ENCODE measurements at places on chromosomes 1 and 21.

- DNase-seq: no peak
These were observed 1.4 kb downstream of the CLCC1 start for GRCh38 chr1:108961752-108962486.

DNA sequence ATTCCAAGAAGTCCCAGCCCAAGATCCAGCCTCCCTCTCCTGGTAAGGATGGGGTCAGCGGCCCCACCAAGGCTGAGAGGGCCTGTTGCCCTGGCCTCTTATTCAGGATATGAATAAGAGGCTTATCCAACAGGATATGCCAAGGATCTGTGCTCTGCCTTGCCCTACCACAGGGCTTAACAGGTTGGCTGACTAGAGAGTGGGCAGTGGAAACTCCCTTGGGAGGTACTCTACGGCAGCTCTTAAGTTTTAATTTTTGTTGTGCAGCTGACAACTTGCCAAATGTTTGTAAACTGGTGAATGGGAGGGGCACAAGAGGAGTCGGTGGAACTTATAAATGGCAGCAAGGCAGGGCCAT lies 16.5 kb upstream of the PIGV start:
- no peak for DNase-seq

- no peak for DNase-seq
These were observed 77.7 kb downstream of the MRPL37 start for GRCh38 chr1:54277451-54278341.

DNA sequence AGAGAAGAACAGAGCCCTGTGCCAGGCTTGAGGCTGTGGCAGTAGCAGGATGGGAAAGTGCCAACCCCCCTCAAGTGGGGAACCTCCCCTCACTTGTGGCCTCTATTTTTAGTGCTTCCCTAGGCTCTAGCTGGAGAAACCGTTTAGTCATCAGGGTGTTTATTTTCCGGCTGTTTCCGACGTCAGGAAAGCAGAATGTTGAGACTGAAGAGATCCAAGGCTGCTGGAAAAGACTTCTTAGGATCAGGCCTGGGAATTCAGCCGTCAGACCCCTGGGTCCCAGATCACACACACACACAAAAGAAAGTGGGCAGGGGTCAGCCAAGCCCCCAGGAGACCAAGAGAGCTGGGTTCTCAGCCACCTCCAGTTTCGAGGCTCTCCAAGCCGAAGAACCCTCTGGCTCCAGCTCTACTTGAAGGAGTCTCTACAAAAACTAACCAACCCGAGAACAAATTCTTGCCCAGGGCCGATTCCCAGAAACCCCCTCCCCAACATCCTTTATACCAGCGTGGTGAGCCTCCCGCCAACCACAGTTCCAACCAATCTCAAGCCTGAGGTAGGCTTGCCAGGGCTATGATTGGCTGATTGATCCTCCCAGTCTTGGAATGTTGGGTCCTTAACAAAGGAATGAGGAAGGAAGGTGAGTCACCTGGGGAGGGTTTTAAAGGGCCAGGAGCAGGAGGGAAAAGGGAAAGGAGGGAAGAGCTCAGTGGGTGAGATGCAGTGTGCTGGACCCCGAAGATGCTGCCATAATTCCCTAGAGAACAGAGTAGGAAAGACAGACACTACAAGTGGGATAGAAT lies 2.5 kb upstream of the MEF2D start:
- peak; percentile 63 for DNase-seq

DNA sequence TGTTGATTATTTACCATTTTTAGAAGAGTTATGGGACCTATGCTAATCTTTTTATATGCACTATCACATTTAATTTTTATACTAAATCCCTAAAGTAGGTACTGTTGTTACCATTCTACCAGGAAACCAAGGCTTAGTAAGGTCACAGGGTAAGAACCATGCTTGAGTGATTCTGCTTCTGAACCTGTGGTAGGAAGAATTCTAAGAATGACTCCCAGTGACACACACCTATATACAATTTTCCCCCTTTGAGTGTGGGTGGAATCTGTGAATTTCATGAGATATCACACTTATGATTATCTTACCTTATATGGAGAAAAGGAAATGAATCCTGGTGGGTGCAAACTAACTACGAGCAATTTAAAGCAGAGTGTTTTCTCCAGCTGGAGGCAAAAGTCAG lies 391.0 kb downstream of the USH2A start:
- no peak for DNase-seq

DNA sequence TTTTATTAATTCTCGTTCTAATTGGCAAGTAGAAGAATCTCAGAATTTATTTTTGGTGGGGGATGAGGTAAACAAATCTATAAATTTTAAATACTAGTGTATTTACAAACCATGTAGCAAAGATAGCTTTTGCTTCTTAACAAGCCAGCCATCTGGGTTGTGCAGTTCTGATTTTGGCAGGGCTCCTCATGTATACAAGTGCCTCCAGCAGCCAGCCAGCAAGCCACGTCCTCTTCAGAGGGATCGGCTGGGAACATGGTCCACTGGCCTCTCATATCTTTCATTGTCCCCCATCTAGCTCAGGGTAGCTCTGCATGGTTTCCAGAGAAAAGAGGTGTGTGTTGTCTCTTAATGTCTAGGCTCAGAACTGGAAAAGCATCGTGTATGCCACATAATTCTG lies 659.1 kb downstream of the MRPL39 start:
- no peak for DNase-seq

DNA sequence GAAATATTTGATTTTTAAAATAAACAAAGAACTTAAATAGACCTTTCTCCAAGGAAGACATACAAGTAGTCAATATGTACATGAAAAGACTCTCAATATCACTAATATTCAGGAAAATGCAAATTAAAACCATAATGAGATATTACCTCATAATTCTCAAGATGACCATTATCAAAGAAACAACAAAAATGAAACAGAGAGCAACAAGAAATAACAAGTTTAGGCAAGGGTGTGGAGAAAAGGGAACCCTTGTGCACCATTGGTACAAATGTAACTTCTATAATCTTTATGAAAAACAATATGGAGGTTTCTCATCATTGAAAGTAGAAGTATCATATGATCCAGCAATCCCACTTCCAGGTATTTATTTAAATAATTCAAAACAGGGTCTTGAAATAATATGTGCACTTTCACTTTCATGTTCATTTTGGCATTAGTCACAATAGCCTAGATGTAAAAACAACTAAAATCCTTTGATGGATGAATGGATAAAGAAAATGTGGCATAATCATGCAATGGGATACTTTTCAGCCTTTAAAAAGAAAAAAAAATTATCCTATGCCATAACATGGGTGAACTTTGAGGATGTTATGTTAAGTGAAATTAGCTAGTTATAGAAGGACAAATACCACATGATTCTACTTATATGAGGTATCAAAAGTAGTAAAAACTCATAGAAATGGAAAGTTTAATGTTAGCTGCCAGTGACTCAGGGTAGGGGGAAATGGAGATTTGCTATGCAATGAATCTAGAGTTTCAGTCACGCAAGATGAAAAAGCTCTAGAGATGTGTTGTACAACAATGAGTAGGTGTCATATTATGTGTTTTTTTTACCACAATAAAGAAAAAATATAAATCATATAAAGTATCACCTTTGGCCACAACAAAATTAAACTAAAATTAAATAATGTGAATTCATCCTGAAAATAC lies 114.5 kb upstream of the LYPLAL1 start:
- no peak for DNase-seq

GRCh38 chr1:73901738-73902137 lies 296.2 kb downstream of the LRRIQ3 start:
- DNase-seq: no peak

GRCh38 chr1:221963742-221964141 lies 221.9 kb upstream of the DUSP10 start:
- no peak for DNase-seq

DNA sequence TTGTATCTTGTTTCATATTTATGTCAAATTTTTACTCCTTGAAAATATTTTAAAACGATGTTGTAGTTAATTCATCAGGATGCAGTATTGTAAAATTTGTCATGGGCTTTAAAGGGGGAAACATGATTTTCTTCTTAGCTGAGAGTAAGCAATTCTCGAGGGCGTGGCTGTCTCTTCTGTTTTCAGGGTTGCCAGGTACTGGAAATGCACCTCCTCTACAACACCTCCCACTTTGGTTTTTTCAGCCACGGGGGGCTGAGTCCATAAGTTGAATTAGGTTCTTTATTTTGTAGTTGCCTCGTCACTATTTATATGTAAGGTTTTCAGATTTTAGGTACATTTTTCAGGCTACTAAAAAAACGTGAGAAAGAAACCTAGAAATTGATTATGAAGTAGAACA lies 64.0 kb downstream of the PRDM2 start:
- no peak for DNase-seq

GRCh38 chr1:208132287-208132882 lies 111.8 kb downstream of the PLXNA2 start:
- peak; percentile 20 for DNase-seq

DNA sequence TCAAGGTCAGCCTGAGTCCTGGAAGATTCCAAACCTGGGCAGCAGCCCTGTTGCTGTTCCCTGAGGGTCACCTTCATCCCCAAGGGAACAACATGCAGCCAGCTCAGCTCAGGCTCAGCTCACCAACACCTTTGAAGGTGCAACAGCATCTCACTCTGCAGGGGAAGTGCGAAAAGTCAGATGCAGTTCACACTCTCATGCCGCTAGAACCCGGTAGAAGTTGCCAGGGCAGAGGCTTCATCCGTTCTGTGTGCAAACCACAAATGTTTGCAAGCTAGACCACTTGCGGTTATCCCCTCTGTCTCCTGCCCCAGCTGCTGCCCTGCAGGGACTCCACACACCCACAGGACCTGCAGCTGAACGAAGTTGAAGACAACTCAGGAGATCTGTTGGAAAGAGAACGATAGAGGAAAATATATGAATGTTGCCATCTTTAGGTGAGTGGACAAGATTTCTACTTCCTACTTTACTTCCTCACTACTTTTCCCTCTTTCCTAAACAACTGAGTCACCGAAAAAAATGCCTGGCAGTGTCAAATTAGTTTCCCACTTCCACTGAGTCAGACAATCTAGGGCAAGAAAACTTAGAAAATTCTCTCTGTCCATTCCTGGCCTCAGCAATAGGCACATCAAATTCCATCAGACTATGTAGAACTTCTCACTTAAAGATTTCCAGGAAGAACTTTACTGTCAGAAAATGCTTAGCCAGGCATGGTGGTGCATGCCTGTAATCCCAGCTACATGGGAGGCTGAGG lies 1.8 kb upstream of the FCRL6 start:
- DNase-seq: no peak

DNA sequence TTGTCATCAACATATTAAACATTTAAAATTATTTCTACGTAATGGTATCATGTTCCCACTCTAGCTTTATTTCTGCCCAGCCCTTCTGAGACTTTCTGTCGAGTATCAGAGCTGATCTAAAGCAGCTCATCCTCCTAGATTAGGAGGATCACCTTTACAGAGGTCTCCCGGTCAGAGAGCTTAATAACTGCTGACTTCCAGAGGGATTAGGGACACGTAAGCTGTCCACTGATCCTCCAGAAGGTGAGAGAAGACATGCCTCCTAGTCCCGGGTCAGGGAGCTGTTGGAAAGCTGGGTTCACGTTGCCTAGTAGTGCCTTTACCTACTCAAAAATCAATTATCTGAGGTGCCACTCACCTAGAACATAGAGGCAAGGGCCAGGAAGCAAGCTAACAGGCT lies 31.2 kb upstream of the NADK start:
- no peak for DNase-seq

DNA sequence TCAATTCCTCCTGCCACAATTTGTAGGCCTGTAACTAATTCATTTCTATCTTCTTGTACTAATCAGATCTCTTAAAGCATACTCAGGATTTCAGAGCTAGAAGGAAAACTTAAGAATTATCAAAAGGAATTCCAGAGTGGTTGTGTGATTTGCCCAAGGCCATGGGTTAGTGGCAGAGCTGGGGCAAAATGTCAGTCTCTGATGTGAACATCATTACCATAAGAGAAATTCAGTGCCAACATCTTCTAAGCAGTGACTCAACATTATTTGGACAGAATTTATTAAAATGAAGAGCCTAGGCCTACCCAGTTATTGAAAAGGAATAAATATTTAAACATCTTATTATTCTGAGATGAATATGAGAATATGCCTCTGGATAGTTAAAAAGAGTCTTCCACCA lies 14.5 kb downstream of the ST6GALNAC5 start:
- no peak for DNase-seq

DNA sequence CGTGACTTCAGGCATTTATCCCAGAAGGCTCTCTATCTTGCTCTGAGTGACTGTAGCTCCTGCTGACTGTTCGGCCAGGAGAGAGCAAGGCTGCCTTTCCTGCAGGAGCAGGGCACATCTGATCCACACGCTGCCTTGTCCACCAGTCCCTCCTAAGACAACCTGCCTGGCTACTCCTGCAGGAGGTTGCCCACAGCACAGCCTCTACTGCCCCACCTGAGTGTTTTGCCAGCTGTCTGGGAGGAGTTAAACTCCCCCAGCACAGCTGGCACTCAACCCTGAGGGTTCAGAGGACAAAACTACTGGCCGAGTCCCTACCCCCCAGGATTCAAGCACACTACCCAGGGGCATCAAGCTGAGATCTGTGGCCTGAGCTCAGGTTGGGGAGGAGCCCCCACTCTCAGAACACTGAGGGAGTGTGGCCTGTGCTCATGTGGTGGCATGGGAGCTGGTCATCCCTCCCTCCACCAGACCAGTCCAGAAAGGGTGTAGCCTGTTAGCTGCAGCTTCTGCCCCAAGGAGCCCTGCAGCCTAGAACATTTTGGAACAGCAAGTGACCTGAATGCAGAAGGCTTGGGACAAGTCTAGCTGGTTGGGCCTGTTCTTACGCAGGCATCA lies 237.3 kb downstream of the SLC44A5 start:
- DNase-seq: no peak

GRCh38 chr1:187237542-187237941 lies 408.8 kb downstream of the PLA2G4A start:
- DNase-seq: no peak

DNA sequence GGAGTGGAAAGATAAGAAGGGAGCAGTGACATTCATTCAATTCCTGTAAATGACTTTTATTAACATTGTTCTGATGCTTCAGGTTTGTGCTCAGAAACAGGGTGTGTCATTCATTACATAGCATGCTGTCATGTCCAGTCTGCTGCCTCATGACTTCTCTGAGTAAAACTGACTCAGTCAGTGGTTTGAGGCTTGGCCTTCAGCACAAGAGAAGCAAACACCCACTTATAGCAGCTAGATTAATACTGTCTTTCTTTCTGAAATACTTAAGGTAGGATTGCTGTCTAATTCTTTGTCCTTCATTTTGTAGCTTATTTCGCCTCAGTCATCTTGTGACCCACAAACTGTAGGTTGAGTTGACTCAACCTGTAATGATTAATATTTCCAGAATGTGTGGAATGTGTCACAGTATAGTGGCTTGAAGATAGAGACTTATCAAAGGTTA lies 32.9 kb downstream of the RASAL2 start:
- no peak for DNase-seq

DNA sequence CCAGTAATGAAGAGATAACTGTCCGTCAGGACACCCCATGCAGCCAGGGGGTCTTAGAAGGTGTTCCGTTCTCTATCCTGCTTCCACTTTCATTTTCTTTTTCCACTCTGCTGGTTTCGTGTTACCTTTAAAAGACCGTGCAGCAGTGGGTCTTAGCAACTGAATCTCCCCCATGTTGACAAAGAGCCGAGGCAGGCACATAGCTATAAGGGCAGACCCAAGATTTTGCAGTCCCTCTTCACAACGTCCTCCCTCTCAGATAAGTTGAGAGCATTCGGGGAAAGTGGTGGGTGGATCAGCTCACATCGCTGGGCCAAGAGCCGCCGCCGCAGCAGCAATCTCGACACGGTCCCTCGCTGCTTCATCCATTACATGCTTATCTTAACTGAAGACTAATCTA lies 355.5 kb downstream of the LMO4 start:
- DNase-seq: no peak

All from midbrain (tissue), 1 donor.